Ascending aorta (tissue), 2 donors: ENCODE measurements at places on chromosomes 5 and 9.

DNA sequence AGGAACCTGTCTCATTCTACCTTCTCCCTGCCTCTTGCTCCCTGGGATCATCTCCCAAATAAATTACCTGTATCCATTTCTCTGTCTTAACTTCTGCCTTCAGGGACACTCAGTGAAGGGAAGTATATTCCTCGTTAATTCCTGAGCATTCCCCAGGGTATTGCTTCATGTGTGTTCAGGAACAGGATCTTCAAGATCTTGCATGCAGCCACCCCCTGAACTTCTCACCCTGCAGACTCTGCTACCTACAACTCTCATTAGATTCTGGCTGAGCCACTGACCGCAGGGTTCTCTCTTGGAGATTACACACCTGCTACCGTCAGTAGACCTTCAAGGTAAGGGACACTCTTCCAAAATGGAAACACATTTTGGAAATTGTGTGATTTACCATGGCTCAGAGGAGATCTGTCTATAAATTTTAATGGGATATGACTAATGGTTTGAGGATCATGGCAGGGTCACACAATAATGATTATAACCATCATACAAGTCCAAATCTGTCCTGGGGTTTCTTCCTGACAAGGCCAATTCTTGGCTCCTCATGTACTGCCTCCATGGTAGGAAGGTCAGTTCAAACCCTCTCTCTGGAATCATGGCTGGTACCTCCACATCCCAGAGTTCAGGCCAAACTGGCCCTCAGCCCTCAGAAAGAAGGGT lies 38.9 kb upstream of the UGCG start:
- no peak for DNase-seq

DNA sequence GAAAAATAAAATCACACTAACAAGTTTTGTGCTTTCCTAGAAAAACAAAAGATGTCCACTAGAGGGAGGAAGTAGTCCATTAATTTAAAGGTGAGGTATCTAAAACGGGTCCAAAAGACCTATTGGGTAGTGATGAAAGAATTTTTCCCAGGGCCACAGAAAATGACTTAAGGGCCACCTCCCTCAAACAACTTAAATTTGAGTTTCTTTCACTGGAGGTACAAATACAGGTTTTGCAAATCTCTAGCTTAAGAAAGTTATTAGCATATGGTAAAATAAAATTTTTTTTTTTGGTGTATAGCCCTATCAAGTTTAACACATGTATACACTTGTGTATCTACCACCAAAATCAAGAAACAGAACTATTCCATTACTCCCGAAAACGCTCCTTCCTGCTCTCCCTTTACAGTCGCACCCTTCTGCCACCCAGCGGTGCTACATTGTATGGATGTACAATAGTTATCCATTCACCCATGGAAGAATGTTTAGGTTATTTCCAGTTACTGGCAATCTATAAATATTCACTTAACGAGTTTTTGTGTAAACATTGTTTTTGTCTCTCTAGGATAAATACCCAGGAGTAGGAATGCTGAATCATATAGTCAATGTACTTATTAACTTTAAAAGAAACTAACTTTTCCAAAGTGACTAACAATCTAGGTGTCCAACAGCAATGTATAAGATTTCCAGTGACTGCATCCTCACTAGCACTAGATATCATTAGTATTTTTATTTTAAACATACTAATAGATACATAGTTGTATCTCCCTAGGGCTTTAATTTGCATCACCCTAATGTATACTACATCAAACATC lies 21.9 kb downstream of the DEPDC1B start:
- no peak for DNase-seq

DNA sequence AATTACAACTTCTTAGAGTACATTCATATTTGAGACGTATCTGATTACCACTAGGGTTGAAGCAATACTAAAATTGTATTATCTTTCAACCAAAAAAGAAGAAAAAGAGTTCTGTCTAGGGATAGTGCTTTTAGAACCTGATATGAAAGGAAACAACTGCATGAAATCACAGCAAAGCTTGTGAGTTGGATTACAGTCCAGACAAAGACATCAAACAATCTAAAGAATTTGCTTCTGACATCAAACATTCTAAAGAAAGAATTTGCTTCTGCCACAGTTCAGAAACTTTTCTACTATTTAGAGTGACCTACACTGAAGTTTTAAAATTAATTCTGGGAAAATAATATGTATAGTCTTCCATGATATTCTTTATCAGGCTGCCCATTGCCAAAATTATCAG lies 1141.1 kb upstream of the ACO1 start:
- no peak for DNase-seq

- DNase-seq, result no peak
Observed at GRCh38 chr9:15724016-15724415, 171.2 kb downstream of the CCDC171 start.

DNA sequence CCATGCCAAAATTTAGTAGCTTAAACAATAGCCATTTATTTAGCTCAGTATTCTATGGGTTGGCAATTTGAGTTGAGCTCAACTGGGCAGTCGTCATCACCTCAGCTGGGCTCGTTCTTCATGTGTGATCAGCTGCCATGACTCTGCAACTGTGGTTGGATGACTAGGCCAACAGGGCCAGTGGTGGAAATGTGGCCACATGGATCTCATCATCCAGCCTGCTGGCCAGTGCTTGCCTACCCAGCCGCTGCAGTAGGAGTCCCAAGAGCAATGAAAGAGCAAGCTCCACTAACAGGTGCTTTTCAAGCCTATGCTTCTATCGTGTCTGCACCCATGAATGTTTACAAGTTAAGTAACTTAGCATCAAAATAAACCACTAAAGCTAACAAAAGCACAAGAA lies 158.0 kb downstream of the ATPSCKMT start:
- no peak for DNase-seq

DNA sequence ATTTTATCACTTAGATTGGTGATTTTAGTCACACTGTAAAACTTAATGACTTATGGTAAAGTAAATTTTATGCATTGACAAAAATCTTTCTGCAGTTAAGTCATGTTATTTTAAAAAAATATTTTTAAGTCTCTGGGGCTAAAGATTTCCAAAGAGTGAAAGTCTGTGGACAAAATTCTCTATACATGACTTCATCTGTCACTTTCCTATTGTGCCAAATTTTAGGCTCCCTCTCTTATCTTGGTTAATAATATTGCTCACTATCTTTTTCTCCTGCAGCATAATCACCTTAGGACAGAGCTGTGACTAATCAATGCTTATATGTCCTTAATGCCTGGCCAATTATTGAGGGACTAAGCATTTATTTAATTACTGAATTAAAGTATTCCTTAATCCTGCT lies 15.2 kb downstream of the LURAP1L start:
- no peak for DNase-seq

DNA sequence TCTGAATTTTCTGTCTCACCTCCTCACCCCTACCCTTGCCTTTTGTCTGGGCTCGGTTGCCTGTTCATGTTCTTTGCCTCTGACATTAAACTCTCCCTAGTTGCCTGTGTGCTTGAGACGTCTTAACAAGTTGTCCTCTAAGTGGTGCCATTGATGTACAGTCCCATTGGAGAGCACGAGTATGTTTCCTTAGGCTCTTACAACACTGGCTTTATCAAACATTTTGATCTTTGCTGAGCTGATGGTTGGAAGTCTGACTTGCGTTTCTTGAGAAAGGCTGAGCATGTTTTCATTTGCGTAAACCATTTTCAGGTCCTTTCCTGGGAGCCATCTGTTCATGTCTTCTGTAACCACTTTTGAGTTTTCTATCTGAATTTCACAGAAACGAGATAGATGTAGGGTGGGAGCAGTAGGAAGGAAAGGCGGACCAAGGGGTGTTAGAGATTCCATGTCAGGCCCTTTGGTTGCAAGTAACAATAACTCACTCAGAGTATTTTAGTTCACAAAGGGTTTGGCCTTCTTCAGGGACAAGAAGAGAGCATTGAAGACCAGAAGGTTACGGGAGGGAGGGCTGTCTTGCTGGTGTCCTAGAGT lies 35.4 kb downstream of the OTULIN start:
- DNase-seq, result no peak

DNA sequence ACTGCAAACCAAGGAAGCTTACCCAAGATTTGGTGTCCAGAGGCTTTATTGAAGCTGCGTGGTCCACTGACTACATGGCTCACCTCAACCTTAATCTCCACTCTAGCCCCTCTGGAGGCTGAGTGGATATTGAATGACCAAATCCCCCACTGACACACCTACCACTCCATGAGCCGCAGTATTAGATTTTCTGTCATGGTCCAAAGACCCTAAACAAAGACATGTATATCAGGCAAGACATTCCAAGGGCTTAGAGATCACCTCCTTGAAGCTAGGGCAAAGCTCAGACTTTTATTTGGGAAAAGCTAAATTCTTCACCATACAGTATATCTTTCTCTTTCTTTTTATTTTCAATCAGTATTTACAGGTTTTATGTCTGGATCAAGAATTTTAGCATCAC lies 346.2 kb upstream of the CTNND2 start:
- no peak for DNase-seq

- DNase-seq, result no peak
Observed at GRCh38 chr5:33696411-33696810, 195.4 kb downstream of the ADAMTS12 start.

GRCh38 chr9:95584176-95584575 lies 67.4 kb upstream of the PTCH1 start:
- no peak for DNase-seq

- DNase-seq, result no peak
Observed at GRCh38 chr5:72604111-72604797, 97.0 kb upstream of the ZNF366 start.

DNA sequence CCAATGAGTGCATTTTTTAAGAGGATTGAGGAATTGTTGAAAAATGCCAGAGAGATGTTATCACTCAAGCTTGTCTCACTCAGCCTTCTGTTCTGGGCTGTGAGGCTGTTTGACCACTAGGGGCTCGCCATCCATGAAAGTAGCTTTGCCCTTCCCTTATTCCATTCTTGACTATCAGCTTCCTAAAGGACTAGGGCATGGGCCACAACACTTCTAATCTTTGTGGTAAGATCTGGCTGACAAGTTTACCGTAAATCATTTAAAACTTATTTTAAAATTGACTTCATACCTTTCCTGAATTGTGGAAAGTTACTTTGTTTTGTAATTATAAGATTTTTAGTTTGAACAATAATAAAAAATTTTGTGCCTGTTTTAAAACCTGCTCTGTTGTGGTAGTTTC lies 49.5 kb downstream of the TJP2 start:
- DNase-seq, result no peak

- DNase-seq, result no peak
Observed at GRCh38 chr5:17196697-17197096, 20.7 kb upstream of the BASP1 start.

- no peak for DNase-seq
Observed at GRCh38 chr5:160991205-160991604, 139.2 kb upstream of the ATP10B start.

DNA sequence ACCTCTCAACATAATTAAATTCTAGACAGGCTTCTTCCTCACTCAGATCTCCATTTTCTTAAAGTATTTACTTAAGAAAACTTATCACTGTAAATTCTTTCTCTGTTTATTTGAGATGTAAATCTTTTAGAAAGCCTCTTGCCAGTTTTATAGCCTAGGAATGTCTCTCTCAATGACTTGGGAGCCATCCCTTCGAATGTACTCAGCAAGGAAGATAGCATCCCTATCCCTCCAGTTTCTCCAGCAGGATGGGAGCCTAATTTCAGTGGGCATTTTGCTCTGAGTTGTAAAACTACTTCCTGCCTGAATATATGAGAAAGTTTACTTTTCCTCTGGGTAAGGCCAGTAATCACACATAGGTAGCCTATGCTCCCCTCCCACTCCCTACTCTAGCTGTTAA lies 558.5 kb upstream of the ARRDC3 start:
- no peak for DNase-seq

- no peak for DNase-seq
Observed at GRCh38 chr9:22103685-22104575, 94.8 kb upstream of the CDKN2B start.

DNA sequence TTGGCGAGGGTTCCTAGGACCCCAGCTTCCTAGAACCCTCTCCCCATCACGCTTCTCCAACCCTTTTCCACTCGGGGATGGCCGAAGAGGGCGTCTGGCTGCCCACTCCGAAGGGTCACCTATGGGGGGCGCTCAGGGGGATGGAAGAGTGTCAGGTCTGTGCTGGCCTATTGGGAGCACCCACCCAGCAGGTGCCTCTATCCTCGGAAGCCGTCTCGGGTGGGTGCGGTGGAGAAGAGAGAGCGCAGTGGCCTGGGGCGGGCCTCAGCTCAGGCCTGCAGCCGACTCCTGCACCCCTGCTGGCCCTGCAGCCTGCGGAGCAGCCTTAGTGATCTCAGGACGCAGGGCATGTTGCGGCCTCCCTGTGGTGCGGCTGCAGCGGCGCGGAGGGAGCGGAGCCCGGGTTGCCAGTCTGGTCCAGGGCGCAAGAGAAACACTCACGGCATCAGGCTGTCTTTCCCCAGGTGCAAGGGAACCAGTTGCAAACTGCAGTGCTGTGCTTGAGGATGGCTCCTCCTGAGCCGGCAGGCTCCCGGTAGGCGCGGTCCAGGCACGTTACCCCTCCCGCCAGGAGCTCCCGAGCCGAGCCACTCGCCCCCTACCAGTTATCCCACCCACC lies 1.5 kb upstream of the IRX2 start:
- no peak for DNase-seq

- DNase-seq, result no peak
Observed at GRCh38 chr5:150627731-150628545, 12.5 kb upstream of the SYNPO start.

- no peak for DNase-seq
Observed at GRCh38 chr9:124366476-124367220, 48.6 kb downstream of the PSMB7 start.

GRCh38 chr9:73528926-73529325 lies 377.3 kb downstream of the ANXA1 start:
- DNase-seq, result no peak

DNA sequence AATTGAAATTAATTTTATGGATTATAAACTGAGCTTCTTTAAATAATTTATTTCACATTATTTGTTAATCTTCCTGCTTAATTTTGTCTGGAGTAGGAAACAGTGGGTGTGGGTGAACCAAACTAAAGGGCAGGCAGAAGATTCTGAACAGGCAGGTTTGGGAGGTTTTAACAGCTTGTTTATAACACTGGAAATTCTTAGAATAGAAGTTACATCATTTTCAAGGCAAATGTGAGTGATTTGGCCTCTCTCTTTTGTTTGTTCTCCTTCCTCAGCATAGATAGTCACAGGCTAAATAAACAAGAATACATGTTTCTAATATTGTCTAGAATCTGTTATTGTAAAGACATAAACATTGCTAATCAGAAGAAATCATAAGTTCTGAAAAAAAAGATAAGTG lies 970.9 kb upstream of the NUDT12 start:
- DNase-seq, result no peak

DNA sequence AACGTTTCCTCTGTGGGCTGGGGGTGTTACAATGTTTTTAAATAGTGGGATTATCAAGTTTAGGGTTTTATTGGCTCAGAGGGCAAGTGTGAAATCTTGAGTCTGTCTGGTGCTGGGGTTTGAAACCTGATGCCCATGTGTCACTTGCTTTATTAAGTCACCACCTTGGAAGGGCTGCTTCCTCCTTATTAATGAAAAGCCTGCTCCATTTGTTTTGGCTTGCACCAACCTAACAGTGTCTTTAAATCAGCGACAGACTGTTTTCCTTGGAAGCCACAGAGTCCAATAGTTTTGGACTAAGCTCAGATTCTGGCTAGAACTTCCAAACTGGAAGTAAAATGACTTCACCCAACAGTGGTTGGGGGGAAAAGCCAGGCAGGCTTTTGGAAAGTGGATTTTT lies 10.7 kb upstream of the PALM2AKAP2 start:
- DNase-seq, result peak; percentile 71
